ENCODE measurements at places on chromosomes 1 and 21.
A peak's percentile ranks its signal among the peaks of the same experiment; 100 is the strongest.

- DNase-seq, result no peak
These were observed 104.4 kb downstream of the PTPN14 start for GRCh38 chr1:214446772-214447556.

GRCh38 chr1:225559326-225559725 lies 93.6 kb downstream of the ENAH start:
- DNase-seq, result no peak

GRCh38 chr21:45013260-45013841 lies 61.0 kb upstream of the ADARB1 start:
- no peak for DNase-seq

GRCh38 chr1:31762726-31763670 lies 1.1 kb downstream of the ADGRB2 start:
- no peak for DNase-seq

GRCh38 chr1:30371888-30372791 lies 351.2 kb downstream of the MATN1 start:
- no peak for DNase-seq

- DNase-seq, result no peak
These were observed 208.8 kb downstream of the FOXD2 start for GRCh38 chr1:47646676-47647075.

- DNase-seq, result no peak
These were observed 89.2 kb downstream of the SLC35F3 start for GRCh38 chr1:233993651-233994050.

DNA sequence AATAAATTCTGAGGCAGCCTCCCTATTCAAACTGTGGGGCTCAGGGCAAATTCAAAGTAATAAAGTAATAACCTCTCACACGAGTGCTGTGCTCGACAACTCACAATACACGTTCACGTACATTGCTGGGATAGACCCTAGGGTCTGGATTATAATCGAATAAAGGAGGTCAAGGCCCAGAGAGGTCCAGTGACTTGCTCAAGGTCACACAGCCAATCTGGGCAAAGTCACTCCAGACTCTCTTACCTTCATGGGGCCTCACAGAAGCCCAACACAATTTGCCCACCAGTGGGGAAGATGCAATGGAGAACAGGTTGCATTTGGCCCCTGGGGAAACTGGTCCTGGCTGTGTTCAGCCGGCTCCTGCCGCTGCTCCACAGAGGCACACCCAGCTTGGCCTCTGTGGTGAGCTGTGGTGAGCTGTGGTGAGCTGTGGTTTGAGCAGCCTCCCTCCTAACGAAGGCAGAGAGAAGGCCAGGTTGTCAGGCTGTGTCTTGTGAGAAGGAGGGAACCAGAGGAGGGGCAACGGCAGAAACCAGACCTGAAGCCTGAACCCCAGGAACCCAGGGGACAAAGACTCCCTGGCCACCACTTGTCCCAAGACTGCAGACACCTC lies 35.1 kb downstream of the NUAK2 start:
- peak; percentile 31 for DNase-seq

- DNase-seq, result no peak
These were observed 6.4 kb downstream of the CASZ1 start for GRCh38 chr1:10789803-10790702.

GRCh38 chr1:231931846-231932454 lies 305.4 kb downstream of the DISC1 start:
- DNase-seq, result no peak

DNA sequence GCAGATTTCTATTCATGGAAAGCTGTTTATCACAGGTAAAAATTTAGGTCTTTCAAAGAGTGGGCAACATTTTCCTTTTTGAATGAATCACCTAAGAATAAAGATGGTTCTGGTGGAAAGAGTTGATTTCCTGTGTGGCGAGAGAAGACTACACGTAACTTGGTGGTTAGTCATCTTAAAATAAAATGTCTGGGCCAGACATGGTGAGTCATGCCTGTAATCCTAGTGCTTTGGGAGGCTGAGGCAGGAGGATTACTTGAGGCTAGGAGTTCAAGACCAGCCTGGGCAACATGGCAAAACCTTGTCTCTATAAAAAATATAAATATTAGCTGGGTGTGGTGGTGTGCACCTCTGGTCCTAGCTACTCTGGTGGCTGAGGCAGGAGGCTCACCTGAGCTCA lies 65.7 kb downstream of the DISP1 start:
- no peak for DNase-seq

DNA sequence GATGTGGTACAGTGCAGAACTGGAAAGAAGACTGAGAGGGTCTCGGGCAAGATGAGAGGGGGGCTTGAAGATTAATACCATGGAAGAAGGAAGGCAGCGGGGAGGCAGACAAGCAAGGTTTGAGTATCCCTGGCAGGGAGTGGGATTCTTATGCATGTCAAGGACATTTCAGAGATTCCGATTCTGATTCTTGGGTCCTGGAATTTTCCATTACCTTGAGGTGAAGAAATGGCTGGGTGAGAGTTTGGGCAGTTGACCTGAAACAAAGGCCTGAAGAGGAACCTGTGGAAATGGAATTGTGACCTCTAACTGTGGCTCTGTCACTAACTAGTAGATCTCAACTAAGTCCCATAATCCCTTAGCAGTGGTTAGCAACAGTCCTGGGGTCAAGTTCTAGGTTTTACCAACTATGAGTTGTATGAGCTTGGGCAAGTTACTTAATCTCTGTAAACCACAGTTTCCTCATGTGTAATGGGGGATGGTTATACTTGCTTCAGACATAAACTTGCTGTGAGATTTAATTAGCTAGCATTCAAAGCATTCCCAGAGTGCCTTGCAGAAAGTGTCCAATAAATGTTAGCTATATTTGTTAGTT lies 8.6 kb upstream of the ACTN2 start:
- DNase-seq, result no peak

- DNase-seq, result no peak
These were observed 29.2 kb downstream of the EPHB2 start for GRCh38 chr1:22739648-22740385.

GRCh38 chr1:116515702-116516101 lies 55.1 kb downstream of the CD58 start:
- DNase-seq, result no peak

DNA sequence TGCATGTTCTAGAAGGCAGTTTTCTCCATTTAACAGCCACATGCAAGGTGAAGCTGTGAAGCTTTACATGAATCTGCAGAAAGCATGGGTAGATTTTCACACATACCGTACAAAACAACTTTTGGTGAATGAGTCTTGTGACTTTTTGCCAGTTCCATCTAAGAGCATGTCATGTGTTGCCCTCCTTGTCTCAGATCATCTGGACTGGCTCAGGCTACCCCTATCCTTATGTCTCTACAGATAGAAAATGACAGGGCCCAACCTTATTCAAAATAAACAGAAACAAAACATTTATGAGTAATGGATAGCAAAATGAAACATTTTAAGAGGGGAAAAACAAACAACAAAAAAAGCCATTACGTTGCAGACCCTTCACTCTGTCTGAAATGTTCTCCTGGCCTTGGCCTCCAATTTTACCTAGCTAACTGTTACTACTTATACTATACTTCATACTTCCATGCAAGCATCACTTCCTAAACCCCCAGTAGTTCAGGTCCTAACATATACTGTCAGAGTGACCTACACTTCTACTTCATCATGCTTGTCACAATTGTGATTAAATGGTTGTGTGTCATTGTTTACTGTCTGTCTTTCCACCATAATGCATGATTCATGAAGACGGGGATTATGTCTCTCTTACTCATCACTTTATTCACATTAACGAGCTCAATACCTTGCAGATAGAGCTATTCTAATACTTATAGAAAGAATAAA lies 39.0 kb downstream of the LRRC8C start:
- no peak for DNase-seq

DNA sequence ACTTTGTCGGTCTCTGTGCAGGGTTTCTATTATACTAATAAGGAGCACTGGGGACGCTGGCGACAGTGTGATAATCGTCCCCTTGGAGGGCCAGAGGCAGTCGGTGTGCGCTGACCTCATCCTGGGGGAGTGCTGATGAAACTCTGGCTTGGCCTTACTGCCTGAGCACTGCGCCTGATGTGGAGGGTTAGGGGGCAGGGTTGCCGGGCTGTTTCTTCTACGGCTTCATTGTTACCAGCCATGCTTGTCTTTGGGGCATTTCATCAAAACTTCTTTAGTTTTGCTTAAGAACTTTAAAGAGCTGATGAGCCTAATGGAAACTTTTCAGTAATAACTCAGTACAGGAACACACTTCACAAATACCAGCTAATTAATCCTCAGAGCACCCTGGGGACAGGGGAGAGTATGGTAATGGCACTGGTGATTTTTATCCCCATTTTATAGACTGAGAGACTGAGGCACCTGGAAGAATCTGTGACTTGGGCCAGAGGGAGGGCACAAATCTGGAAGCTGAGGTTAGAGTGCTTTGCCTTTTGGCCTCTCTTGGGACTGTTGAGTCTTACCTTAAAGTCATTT lies 81.8 kb downstream of the PEX14 start:
- DNase-seq, result no peak

DNA sequence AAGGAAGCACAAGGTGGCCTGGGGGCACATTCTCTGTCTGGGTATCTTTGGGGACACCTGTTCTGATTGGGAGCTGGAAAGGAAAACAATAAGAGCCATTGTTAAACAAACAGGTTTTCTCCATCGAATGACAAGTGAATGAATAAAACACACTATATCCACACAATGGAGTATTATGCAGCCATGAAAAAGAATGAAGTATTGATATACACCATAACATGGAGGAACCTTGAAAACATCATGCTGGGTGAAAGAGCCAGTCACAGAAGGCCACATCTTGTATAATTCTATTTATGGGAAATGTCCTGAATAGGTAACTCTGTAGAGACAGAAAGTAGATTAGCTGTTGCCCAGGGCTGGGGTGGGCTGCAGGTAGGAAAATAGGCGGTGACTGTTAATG lies 11.1 kb downstream of the PROK1 start:
- DNase-seq, result no peak

DNA sequence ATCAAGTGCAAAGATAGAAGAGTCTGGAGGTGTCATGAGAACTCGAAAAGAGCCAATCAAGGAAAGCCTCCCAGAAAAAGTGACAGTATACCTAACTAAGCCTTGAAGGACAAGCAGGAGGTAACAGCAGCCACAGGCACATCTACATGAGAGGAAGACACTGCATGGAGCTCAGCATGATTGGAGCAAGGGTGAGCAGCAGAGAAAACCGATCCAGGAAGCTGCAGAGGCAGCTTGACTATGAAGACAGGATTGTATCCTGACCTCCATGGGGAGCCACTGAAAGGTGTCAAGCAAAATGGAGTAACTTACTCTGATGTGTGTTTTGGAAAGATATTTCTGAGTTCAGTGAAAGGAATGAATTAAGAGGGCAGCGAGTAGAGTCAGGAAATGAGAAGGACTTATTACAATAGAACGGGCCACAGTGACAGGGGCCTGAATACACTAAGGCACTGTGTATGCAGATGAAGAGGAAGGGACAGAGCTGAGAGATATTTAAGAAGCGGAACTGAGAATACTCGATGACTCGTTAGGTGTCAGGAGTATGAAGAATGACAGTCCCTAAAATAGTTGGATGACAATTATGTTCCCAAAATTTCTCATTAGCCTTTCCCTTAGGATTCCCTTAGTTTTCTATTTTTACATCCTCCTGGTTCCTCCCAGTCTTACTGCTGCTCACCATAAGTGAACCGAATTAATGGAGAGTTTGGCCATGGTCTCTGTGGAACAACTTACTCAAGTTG lies 139.3 kb upstream of the NFIA start:
- no peak for DNase-seq

GRCh38 chr1:157577420-157577819 lies 20.5 kb downstream of the FCRL4 start:
- DNase-seq, result no peak

- peak; percentile 36 for DNase-seq
These were observed 25.7 kb upstream of the ABCG1 start for GRCh38 chr21:42193131-42193671.

DNA sequence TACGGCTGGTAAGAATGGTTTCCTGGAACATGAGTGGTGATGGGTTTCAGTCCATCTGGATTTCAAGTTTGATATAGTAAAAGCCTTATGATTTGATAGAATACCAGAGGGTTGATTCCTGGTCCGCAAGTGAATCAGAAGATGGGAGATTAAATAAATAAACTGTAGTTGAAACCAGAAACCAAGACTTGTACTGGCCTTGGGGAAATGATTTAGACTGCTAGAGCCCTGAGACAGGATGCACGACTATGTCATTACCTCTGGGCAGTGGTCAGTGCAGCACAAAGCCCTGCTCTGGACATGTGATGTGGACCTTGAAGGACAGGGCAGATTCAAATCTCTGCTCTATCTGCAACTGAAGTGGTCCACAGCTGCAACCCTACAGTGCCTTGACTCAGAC lies 15.6 kb upstream of the FMOD start:
- DNase-seq, result no peak

DNA sequence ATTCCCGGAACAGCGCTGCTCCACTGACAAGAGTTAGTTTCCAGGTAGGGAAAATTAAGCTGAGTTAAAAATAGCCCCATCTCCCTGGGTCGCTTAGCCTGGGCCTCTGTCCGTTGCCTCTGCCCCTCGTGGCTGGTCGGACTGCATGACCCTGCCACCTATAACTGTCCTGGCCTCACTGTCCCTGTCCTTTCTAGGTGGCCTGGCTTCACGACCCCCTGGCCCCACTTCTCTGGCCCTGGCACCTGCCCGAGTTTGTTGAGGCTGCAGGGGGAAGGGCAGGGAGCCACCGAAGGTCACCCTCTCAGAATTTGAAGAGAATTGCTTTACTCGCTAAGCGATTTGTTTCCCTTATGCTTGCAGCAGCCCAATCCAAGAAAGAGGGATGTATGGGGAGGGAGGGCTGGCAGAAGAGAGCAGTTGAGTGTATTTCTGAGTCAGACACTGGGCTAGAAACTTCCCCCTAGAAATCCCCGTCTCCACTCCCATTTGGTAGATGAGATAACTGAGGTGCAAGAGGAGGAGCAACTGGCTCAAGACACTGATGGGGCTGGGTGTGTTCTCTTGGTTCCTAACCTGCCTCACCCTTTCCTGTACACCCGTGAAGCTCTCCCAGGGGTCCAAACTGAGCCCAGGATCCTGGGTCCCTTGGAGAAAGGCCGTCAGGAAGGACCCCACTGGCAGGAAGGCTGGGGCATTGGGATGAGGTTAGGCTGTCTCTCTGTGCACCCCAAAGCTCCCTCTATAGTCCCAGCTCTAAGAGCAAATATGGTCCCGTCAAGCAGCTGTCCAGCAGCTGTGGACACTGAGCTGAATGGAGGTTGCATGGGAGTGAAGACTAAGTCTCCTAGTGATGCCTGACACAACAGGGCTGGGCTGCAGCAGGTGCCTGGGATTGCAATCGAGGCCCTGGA lies 2.9 kb upstream of the EDN2 start:
- no peak for DNase-seq

- DNase-seq, result no peak
These were observed 211.0 kb upstream of the RAB4A start for GRCh38 chr1:229059671-229060539.

DNA sequence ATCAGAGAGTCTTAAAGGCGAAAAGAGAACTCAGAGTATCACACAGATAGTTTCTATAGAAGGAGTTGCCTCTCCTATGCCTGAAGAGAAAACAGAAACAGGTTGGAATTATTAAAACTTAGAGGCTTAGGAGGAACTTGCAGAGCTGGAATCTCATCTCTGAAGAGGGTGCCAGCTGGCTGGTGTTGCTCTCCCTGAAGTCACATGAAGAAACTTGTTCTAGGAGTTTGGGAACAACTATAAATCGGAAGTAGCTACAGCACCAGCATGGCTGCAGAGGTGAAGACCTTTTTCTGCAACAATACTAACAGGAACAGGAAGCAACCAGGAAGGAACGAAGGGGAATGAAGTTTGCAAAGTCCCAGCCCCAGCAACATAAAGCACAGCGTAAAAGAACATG lies 35.8 kb downstream of the FMO3 start:
- no peak for DNase-seq

- no peak for DNase-seq
These were observed 42.9 kb upstream of the MPZL1 start for GRCh38 chr1:167678838-167679237.

All from stimulated activated CD8-positive, alpha-beta memory T cell treated with anti-CD3 and anti-CD28 coated beads, Interleukin-4, amount 100 ng/mL, for 1 hour (primary cell).